ENCODE measurements at places on chromosomes 7 and 10.

DNA sequence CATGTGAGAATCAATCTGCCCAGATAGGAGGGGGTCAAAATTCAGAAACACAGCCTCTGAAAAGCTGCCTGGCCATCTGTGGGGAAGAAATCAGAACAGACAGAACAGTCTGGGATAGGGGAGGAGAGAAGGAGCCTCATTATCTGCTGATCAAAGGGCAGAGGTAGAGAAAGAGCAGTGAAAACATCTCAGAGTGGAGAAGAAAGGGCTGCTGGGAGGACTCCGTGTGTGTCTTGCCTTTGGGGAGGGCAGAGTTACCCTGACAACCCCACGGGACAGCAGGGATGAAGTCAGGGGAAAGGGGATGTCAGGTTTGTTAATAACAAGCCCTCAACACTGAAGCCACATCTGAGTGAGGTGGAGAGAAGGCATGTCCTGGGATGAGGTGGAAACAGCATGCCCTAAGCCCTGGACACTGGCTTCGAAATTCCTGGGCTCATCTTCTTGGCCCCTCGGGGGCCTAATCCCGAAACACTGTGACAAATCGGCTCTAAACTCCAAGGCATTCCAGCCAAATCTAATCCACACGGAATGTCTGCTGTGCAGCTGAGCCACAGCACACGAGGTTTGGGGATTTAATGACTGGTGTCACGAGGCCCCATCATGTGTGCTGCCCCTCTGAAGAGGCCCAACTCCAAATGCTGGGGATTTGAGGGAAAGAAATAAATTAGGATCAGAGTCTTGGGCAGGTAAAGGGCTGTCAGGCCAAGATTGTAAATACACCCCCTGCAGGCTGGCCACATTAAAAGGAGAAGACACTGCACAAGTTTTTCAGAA is 82.8 kb upstream of the FGFR2 start:
- no peak for DNase-seq

- DNase-seq: no peak
These were observed 153.5 kb downstream of the PARD3 start for GRCh38 chr10:34661580-34661979.

DNA sequence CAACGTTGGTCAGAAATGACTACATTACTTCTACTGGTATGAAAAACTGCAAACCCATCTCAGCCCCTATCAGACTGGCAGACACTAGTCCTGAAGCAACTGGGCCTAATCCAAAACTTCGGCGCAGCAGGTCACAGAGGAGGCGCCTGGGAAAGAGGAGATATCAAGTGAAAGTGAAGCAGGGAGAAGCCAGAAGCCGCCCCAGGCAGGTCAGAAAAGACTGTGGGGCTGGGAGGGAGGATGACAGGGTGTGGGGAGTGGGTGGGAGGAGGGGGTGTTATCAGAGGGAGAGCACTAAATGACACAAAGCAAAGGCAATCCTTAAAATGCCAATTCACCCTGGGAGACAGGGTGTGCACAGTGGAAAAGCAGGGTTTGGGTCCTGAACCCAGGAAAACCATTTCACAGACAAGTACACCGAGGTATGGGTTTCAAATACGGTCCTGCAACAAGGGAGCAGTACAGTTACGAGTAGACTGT is 731 bp downstream of the CHCHD3 start:
- no peak for DNase-seq

DNA sequence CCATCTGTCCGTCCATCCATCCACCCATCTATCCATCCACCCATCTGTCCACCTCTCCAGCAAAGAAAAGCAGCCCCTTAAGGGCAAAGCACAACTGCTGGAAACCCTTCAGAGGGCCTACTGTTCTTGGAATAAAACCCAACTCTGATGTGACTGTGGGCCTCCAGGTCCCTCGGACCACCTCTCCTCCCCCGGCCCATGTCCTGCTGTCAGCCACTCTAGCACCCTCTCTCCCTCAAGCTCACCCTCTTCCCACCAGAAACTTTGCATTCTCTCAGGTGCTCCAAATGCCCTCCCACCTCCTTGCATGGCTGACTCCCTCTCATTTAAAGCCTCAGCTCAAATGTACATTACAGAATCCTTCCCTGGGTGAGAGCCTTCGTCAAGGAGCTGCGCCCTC is 110.3 kb downstream of the ARHGAP22 start:
- no peak for DNase-seq

DNA sequence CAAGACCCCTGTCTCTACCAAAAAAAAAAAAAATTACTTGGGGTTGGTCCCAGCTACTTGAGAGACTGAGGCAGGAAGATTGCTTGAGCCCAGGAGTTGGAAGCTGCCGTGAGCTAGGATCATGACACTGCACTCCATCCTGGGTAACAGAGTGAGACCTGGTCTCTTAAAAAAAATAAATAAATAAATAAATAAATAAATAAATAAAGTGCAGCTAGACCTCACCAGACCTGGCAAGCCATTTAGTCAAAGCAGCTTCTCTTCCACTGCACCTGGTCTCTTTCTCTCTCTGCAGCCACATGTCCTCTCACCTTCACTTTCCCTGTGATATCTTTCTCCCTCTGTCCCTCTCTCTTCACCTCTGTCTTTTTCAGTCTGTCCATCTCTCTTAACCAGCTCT is 75.2 kb upstream of the CHCHD3 start:
- DNase-seq: no peak

- peak; percentile 84 for DNase-seq
These were observed 146.0 kb downstream of the TNS3 start for GRCh38 chr7:47435889-47436312.

GRCh38 chr7:40733114-40733513 is 598.3 kb downstream of the SUGCT start:
- no peak for DNase-seq

DNA sequence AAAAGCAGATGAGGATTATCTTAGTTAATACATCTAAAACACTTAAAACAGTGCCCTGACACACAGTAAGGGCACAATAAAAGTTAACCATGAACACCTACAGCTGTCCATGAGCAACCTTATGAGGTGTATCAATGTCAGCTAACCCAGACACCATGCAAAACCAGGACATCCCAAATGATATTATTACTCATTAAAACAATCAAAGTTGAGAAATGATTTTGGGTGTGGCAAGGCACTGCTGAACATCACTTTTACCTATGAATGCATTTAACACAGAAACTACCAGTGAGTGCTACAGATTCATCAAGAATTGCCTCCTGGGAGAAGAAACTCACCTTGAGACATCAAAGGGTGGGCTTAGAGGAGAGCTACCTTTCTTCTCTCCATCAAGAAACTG is 18.3 kb downstream of the IRF5 start:
- DNase-seq: no peak

DNA sequence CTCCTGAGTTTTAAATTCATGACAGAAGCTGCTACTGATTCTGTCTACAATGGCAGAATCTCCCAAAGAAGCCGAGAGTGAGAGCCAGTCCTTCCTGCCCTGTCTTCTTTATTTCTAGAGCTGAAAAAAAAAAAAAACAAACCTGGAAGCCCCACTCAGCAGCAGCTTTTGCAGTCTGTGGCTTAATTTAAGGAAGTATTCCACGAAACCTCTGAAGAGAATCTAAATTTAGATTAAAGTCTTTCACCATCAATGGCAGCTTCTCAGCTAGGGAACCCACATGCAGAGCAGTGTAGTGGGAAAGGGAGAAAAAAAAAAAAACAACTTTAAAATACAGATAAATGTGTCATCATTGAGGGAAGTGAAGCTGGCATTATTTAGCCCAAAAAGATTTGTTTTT is 23.4 kb downstream of the SMURF1 start:
- DNase-seq: no peak

- DNase-seq: no peak
These were observed 756.7 kb downstream of the GATA3 start for GRCh38 chr10:8811201-8811600.

DNA sequence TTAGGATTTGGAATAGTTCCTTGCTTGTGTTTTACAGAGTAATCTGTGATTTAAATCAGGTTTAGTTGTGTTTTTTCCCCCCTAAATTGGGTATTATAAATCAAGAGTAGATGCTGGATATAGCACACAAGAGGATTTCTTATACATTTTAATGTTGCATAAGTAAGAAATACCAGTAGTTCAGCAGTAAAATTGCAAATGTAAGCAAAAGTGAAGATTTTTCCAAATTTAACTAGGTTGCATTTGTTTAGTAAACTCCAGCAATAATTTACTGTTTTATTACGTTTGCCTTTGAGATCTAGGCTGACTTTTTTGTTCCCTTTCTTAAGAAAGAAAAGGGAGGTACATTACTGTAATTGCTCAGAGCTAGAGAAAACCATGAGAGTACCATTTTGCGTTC is 207.3 kb downstream of the LRMDA start:
- no peak for DNase-seq

DNA sequence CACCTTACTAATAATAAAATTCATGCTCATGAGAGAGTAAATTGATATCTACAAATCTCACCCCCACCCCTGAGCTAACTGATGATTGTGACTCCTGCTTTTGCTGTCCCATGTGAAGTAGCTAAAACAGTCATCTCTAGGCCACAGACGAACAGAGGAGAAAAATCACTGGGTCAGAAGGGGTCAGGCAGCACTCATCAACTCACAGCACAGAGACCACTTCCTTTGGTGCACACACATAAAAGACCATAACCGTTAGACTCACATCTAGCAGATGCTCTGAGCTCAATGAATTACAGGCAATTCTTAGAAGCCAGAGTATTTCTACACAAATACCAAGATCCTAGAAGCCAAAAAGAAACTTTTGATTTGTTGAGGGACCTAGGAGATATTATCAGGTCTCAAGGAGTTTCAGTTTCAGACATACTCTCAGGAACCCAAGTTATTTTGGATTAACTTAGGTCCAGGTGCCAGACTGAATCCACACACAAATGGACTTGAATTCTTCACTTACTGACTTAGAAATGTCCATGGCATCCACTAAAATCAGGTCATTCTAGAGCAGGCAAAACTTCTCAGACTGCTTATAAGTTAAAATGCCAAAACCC is 65.0 kb upstream of the TES start:
- no peak for DNase-seq

DNA sequence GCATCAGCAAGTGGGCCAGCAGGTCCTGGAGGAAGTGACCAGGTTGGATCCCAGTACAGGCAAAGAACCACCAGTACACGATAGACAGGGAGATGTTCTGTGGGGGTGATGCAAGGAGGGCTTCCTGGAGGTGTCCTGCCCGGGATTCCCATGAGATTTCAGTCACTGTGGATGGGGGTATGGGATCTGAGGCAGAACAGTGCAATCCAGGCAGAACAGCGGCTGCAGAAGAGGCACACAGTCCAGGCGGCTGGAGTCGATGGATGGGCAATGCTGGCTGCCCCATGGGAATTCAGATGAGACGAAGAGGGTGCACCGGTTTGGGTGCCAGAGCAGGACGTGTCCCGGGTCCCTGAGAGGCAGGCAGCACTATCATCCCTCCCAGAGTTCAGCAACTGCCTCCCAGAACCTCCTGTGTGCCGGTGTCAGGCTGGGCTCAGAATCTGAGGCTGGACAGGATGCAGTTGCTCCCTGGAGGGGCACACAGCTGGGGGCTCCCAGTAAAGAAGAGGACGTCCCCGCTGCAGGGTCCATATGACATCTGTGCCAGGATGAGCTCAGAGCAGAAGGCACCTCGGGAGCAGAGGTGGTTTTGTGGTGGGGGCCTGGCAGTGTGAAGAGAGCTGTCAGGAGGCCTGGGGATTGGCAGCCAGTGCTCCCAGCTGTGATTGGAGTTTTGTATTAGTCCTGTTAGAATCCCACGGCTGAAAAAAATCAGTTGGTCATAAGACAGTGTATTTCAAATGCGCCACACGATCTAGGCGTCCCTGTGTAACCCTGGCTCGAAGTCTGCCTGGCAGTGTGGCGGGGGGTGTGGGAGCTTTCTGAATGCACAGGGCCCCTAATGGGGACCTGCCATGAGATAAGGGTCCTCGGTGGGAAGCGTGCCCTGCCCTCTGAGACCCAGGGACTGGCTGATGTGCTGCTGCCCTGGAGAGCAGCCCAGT is 3.2 kb downstream of the KNDC1 start:
- peak; percentile 49 for DNase-seq

- no peak for DNase-seq
These were observed 5.9 kb upstream of the OR2A25 start for GRCh38 chr7:144063710-144064109.

- DNase-seq: no peak
These were observed 43.7 kb downstream of the KIAA1549 start for GRCh38 chr7:138937484-138937883.

GRCh38 chr10:97566336-97566996 is 6.1 kb upstream of the ANKRD2 start:
- DNase-seq: no peak

GRCh38 chr7:107355616-107356015 is 114.2 kb upstream of the GPR22 start:
- no peak for DNase-seq

- DNase-seq: no peak
These were observed 75.3 kb upstream of the C7orf33 start for GRCh38 chr7:148515237-148515636.

DNA sequence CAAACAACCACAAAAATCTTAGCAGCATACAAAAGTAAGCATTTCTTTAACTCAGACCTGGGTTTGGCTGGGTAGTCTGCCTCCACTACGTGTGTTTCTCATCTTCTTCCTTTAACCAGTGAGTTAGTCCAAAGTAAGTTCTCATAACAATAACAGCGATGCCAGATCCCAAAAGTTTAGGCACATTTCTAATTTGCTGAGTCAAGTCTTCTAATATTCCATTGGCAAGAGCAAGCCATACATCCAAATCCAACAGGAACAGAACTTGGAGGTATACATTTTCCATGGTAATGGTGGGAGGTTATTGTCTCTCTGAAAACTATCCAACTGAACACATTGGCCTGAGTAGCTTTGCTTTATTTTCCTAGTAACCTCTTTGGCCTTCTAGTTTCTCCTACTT is 115.7 kb upstream of the CNTNAP2 start:
- DNase-seq: no peak

DNA sequence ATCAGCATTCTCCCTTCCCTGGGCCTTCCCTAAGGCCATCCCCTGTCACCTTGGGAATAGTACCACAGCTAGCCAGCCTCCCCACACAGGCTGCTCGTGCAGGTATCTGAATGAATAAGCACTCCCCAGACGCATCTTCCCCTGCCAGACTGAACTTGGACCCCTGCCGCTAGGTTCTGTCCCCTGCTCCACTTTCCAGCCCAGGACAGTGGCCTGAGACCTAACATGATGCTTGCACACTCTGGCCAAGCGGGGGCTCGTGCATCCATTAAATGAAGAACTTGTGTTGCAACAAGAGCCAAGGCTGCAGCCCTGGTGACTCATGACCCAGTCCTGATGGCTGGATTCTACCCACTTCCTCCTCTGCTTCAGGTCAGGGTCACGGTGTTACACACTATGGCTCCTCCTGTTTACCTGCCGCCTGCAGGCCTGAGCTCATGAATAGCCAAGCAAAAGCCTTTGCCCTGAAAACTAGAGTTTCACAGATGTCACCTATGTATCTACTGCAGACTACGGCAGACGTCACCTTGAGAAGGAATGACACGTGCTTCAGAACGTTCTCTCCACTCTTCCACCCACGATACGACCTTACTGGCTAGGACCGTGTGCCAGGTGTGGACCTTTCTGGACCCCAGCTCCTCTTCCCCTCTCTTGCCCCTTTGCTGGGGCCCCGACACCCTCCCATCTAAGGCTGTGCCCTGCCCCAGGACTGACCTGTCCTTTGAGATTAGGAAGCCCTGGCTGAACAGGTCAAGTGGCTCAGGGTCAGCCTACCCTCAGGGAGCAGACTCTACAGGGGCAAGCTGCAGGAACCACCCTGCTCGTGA is 6.5 kb downstream of the ASB13 start:
- no peak for DNase-seq

All from Ammon's horn (tissue), 1 donor.